ENCODE measurements at places on chromosomes 16 and 17. TPM values are rescaled to one million over a fixed set of nuclear protein-coding genes. Genes with fewer than 3 reads are reported as not detected.

GRCh38 chr17:6078458-6078871, 8.3 kb downstream of the WSCD1 start:
- no peak for DNase-seq

- DNase-seq, result no peak
Observed at GRCh38 chr17:32502710-32503109, 15.9 kb downstream of the CDK5R1 start.

DNA sequence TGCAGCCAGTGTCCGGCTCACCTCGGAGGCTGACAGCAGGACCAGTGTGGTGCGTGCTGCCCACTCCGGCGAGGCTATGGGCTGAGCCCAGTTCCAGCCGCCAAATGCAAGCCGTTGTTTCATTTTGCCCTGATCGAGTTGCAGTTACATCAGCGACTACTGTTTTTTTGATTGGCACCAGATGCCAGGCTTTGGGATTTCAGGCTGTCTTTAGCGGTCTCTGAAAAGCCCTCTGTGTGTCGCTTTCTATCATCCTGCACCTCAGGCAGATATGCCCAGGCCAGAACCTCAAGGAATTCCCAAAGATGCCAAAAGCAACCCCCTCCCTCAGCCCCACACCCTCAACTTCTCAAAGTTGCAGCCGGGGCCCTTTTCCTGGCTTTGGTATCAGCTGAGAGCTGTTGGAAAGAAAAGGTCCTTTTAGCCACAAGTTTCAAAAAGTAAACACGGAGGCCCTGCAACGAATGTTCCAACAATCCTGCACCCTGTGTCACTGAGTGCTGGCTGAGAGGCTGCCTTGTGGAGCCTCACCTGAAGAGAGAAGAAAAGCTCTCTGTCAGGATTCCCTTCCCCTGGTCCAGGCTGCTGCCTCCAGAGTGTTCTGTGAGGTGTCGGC, 58.9 kb downstream of the WWP2 start:
- DNase-seq, result no peak

DNA sequence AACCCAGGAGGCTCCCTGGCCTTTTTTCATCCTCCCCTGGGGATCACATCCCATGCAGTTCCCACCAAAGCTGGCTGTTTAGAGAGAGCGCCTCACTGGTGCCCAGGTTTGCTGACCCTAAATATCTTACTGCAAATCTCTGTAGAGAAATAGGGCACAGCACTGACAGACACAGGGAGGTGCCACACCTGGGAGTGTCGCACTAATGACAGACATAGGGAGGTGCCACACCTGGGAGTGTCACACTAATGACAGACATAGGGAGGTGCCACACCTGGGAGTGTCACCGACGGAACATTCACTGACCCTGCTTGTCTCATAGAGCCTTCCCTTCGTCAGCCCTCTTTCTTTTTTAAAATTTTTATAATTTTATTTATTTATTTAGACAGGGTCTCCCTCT, 25.6 kb downstream of the UNK start:
- DNase-seq, result no peak

- no peak for DNase-seq
Observed at GRCh38 chr17:5049314-5049841, 14.2 kb upstream of the SLC52A1 start.

- DNase-seq, result no peak
Observed at GRCh38 chr16:23843143-23843542, 7.4 kb downstream of the PRKCB start.

GRCh38 chr16:10989559-10989958, 45.2 kb downstream of the CLEC16A start:
- DNase-seq, result no peak

DNA sequence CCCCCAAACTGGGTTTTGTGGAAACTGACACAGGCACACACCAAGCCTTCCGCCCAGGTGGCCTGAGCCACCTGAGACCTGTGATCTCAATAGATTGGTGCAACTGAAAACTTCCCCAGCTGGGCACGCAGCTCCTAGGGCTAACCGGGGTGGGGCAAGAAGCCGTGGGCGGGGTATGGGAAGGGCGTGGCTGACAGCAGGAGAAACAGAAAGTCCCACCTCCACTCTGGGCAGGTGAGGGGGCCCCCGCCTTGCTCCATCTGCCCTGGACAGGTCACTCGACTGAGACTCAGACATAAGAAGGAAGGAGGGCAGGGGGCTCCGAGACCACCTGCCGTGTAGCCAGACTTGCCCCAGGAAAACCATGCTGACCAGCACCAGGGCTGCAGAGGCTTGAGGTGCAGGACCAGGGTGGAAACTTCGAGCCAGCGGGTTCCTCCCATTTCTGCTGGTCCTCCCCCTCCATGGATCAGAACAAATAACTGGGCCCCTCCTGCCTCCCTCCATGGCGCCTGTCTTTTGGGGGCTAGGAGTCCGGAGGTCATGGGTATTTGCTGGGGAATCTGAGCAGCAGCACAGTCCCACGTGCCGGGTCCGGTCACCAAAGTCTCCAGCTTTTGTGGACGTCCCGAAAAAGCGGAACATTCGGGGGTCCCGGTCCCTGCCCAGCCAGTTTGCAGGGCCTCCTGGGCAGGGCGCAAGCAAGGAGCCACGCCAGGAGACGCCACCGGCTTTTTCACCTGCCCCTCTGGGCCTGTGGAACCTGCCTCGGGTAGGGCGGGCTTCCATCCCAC, 1.3 kb downstream of the TIMP2 start:
- DNase-seq, result peak; percentile 86

The MMP28 gene
- total RNA-seq, result 23.5 TPM
